Activated T-helper 9 cell treated with anti-CD3 and anti-CD28 coated beads, Interleukin-2, amount 50 U/mL, for 16 hours (primary cell): ENCODE measurements at places on chromosomes 6 and 20.

DNA sequence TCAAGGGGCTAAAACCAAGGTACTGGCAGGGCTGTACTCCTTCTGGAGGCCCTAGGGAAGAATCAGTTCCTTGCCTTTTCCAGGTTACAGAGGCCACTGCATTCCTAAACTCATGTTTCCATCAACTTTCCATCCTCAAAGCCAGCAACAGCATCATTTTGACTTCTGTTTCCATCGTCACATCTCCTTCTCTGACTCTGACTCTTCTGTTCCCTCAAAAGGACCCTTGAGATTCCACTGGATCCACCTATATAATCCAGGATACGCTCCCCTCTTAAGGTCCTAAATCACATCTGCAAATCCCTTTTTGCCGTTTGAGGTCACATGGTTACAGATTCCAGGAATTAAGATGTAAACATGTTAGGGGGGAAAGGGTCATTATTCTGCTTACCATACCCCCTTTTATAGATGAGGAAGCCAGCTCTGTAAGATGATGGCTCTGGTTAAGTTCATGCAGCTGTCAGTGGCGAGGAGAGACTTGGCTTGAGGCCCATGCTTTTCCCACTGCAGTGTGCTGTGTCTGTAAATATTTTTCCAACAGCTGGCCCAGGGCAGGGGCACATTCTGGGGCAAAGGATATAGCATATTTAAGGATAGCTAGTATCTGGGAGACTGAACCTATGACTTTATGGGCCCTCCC is 114.6 kb downstream of the TNFRSF21 start:
- DNase-seq = no peak

DNA sequence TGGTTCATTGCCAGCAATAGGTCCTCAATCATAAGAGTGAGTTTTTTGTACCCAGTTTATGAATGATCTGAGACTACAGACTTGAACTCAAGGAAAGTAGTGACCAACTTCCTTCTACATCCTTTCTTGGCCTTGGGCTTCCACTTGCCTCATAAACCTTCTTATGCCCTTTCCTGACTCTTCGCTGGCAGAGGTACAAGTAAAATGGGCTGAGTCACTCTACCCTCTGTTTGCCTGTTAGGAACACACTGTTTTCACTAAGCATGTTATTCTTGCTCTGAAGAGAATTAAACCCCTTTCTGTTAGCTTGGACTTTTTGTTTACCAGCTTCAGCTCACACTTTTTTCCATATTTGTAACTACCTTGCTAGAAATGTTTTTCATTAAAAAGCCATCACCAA is 74.4 kb downstream of the PKHD1 start:
- no peak for DNase-seq

DNA sequence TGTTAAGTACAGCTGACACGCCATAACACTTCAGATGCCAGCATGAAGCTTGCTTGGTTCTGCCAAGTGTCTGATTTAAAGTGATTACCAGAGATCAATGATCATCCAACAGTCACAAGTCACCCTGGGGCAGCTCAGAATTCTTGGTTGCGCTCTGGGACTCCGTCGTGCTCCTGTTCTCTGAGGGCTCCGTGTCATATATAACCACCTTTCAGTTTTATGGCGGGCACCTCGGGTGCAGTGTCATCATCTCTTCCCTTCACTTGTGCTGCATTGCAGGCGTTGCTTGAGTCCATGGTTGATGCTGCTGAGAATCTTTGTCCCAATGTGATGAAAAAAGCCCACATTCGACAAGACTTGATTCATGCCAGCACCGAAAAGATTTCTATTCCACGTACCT is 101.4 kb upstream of the SCGN start:
- DNase-seq = no peak

DNA sequence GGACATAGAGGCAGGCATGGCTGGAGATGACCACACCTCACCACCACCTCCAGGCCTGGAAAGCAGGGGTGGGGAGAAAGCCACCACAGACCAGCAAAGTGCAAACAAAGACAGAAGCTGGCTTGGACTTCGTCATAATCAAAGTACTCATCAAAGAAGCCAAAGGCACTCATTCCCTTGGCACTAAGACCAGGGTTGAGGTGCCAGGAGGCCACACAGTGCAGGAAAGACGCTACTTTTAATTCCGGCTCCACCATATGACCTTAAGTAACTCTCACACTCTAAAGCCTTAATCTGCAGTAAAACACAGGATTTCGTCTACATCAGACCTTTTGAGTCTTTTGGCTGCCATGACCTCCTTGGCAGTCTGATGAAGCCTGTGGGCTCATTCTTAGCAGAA is 123.1 kb downstream of the HIVEP2 start:
- no peak for DNase-seq

GRCh38 chr20:6562111-6562510 is 205.4 kb upstream of the BMP2 start:
- DNase-seq = no peak

- DNase-seq = no peak
Observed at GRCh38 chr6:4225161-4225872, 89.9 kb upstream of the ECI2 start.

DNA sequence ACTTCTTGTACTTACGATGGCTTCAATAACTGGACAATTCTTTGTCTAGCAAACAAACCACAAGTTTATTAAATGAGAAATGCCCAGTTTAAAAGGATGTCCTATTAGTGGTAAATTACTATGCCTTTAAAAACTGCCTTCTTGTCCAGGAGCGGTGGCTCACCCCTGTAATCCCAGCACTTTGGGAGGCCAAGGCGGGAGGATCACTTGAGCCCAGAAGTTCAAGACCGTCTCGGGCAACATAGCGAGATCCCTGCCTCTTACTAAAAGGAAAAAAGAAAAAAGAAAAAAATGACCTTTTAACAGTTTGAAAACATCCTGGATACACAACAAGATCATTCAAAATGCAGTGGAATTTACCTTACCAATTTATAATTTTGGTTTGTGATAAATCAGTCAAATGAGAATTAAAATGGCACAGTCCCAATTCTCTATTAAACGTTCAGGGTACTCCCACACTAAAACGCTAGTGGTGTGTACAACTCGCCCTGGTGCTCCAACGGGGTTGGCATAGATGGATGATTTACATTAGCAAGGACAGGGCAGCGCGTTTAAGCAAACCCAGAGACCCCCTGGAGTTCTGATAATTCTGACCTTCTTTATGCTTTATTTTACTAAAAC is 2.3 kb downstream of the ZBTB2 start:
- no peak for DNase-seq

DNA sequence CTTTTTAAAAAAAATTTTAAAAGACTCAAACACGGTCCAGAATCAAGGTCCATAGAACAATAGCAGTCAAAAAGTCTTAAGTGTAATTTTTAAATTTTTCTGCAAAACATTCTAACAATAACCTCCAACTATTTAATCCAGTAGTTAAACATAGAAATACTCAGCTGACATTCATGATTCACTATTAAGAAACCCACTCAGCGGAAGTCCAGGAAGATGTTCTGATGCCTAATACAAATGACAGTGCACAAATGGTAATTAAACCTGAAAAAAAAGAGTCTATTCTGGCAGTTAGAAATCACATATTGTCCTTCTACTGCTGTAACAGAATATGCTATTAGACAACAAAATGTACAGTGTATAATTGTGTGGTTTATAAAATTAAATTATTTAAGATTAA is 128.2 kb upstream of the BMP5 start:
- DNase-seq = no peak

DNA sequence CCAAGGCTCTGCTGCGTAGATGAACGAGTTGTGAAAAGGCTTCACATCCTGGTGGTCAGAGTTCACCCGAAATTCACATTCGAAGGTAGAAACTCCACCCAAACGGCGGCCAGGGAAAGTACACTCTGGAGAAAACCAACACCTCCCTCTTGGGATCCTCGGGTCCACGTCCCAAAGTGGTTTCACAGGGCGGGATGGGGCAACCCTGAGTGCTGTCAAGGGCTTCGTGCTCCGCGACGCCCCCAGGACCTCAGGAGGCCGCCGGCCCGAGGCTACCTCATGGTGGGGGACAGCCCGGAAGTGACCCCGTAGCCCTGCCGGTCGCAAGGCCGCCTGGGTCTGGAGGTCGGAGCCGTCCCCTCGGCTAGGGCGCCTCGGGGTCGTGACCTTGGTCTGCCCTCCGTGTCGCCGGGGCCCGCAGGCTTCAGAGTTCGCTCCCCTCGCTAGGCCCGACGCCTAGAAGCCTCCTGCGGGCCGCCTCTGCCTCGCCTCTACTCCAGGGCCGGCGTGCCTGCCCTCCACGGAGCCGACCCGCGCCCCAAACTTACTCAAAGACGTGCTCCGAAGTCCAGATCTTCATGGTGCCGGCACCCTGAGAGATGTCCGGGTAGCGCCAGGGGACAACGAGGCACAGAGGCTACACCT is at the start of gene PRELID3B:
Gene PRELID3B (minus strand): TSS at position 636 of the 645 bp plus-strand sequence. CDS start 56 bp downstream, at position 580.
- DNase-seq = no peak

- no peak for DNase-seq
Observed at GRCh38 chr6:15474196-15474595, 188.6 kb downstream of the DTNBP1 start.

DNA sequence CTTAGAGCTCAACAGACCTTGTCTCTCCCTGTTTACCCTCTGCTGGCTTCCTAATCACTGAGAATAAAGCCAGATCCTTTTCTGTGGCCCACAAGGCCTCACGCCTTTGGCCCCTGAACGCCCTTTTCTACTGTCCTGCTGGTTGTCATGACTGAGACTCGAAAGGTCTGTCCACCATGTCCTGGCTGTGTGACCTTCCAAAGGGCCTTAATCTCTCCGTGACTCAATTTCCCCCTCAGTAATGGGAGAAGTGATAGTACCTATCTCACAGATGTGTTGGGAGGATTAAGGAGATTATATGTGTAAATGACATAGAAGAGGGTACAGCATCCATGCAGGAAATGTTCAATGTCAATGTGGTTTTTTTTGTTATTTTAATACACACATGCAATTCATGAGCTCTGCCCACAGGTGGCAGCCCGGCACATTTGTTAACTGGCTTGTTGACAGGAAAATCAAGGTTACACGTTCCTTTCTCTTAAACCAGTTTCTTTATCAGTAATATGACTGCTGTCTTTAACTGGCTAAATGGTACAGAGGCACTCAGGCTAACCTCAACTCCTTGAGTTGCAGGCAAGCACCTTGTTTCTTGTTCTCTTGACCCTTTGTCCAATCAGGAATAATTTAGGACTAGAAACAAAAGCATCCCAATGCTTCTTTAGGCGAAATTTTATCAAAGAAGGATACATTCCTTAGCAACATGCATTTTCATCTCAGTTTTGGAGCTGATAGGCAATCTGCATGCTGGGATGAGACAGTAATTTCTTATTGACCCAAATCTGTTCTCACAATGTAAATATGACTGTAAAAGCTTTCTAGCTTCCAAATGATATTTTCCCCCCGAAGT is 16.6 kb downstream of the SLC22A1 start:
- peak; percentile 21 for DNase-seq

DNA sequence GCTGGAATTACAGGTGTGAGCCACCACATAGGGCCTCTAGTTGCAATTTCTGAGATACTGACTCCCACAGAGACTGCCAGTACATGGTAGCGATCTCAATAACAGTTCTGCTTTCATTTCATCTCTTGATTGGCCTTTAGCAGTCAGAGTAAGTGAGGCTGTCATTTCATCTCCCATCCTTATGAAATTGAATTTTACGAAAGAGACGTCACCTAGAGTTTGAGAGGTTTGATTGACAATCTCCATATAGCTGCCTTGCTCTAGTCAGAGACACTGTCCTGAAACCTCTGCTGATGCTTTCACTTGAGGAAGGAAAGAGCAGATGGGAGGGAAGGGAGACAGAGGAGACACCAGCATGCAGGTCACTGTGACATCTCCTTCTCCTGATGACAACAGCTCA is 466.1 kb downstream of the NKAIN2 start:
- no peak for DNase-seq

DNA sequence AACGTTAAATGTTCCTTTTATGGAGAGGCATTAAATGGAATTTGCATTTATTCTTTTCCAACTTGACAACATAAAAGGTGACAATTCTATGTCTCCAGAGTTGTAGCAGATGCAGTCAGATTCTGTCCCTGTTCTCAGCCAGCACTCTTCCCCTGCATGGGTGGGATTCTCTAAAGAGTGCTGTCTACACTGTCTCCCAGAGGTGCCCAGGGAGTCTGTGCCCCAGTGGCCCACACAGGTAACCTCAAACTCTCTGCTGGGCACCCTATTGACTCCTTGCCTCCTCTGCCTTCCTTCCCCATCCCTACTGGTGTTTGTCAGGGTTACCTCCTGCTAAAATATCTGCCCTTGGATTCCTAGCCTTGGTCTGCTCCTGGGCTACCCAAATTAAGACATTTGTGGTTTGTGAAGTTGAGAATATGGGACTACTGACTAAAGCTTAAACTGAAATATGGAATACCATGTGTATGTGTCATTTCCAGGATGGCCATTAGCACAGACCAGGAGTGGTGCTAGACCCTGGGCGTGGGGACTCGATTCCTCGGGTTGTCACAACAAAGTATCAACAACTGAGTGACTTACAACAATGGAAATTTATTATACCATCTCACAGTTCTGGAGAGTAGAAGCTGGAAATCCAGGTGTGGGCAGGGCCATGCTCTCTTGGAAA is 284.7 kb downstream of the CDH26 start:
- DNase-seq = no peak

DNA sequence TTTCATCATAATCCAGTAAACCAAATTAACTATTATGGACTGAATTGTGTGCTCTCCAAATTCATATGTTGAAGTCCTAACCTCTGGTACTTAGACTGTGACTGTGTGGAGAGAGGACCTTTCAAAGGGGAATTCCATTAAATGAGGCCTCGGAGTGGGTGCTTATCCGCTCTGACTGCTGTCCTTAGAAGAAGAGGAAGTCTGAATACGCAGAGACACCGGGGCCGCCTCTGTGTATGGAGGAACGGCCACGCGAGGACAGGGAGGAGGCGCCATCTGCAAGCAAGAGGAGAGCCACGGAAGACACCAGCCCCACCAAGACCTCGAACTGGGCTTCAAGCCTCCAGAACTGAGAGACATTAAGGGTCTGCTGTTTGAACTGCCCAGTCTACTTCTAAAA is 35.6 kb upstream of the RPS6KA2 start:
- no peak for DNase-seq

- no peak for DNase-seq
Observed at GRCh38 chr6:49284180-49284579, 178.9 kb downstream of the MMUT start.

- DNase-seq = no peak
Observed at GRCh38 chr6:133040094-133040802, 200.9 kb upstream of the EYA4 start.

GRCh38 chr20:16662467-16662866 is 67.4 kb upstream of the SNRPB2 start:
- DNase-seq = no peak

DNA sequence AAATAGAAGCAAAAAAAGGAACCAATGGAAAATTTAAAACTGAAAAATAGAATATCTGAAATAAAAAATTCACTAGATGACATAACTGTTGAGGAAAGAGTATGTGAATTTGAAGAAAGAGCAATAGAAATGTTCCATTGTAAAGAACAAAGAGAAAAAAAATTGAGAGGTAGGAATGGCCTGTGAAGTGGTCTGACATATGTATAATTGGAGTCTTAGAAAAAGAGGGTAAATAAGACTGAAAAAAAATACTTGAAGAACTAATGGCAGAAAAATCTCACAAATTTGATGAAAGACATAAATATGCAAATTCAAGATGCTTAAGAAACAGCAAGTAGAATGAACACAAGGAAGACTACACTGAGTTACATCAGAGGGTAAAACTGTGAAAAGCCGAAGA is 93.4 kb downstream of the QKI start:
- DNase-seq = no peak

- no peak for DNase-seq
Observed at GRCh38 chr20:44056010-44056698, 130.8 kb downstream of the JPH2 start.
